BE2C (cell line): ENCODE measurements at places on chromosomes 1 and 21.
A peak's percentile ranks its signal among the peaks of the same experiment; 100 is the strongest.

- no peak for DNase-seq
These were observed 162.5 kb downstream of the PCBP3 start for GRCh38 chr21:45806042-45806441.

DNA sequence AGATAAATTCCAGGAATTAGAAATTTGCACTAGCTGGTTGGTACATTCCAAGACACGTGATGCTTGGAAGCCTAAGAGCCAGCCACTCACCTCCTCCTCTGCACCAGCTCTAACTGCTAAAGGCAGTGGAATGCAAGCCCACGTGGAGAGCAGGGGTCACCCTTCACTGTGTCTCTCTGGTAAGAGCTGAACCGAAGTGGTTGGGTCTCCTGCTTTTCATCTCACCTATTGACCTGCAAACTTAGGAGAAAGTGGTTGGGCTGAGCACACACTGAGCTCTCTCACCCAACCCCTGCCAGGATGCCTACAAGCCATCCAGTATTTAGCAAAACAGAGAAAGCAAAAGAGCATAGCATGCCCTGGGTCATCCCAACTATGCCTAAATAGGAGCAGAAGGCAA is 19.3 kb downstream of the HAO2 start:
- no peak for DNase-seq

GRCh38 chr1:179742291-179742690 is 800 bp upstream of the FAM163A start:
- DNase-seq: no peak

DNA sequence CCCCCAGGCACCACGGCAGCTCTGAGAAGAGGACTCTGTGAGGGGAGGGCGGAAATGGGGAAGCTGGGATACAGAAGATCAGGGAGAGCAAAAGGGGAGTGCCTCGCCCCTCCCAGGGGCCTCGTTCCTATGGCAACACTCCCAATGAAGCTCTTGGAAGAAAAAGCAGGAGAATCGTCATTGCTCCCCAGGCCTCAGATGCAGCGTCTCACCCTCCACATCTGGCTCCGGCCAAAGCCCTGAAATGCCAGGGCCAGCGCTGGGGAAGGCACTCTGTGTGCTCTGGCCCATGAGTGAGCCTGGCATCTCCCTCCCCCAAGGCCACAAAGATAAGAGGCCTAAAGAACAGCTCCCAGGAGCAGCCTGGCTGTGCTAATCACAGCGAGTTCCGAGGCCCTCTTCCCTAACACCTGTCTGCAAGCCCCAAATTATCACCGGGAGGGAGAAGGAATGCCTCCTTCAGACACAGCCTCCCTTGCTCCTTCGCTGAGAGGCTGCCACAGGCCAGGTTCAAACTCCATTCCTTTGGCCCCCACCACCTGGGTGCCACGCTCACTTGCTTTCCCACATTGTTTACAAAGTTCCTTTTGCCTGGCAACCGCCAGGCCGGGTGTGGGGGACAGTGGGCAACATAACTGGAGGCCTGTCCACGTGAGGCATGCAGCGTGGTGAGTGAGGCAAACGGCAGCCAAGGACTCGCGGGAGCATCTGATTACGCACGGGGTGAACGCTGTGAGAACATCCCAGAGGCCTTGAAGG is 27.8 kb downstream of the ECE1 start:
- DNase-seq: peak; percentile 49

- no peak for DNase-seq
These were observed 69.3 kb upstream of the LRRN2 start for GRCh38 chr1:204754821-204755220.

DNA sequence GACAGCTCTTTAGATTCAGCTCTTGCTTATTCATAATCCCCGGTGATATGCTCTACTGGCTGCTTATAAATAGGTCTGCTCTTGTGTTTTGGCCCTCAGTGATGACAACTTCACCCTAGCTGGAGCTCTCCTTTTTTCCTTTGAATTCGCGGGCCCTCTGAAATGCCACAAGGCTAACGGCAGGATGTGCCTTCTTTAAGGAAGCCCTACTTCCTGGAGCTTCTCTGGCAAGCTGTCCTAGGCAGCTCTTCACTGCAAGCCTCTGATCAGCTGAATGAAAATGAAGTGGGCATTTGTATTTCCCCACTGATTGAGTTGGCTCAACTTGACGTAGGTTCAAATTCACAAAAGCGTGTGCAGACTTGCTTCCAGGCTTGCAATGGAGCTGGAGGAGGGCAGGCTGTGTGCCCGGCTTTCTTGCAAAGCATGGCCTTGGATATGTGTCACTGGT is 22.2 kb downstream of the SGIP1 start:
- no peak for DNase-seq

DNA sequence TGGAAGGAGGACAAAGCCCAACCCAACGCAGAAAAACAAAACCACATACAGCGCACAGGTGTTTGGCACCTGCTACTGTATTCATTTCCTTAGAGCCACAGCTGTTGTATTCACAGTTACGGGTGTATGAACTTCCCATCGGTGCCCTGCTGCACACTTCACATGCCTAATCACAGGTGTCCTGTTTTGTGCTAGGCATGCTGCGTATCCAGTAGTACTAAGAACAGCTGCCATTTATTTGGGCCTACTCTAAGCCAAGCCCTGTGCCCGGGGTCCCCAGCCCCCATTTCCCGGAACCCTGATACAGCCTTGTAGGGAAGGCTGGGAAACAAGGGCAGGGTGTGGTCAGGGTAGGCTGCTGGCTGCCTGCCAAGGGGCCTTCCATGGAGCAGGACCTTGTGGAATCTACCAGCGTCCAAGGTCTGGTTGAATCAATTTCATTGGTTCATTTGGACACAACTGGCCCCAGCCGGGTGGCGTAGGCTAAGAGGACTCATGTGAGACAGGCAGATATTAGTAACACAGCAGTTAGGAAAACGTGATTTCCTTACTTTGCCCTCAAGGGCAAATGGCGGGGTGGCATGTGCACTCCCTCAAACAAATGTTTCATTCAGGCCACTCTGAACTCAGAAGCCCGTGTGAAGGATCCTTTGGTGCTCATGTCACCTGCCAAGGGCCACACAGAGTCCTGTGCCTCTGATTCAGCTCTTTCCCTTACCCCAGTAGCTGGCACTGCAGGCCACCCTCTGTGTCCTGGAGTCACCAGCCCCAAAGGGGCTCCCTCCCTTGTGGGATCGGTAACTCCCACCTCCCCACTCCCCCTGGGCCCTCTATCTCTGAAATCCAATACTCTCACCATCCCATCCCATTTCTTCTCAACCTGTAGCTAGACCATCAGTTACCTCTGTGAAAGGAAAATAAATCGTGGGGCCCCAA is 986 bp upstream of the RNF186 start:
- no peak for DNase-seq

DNA sequence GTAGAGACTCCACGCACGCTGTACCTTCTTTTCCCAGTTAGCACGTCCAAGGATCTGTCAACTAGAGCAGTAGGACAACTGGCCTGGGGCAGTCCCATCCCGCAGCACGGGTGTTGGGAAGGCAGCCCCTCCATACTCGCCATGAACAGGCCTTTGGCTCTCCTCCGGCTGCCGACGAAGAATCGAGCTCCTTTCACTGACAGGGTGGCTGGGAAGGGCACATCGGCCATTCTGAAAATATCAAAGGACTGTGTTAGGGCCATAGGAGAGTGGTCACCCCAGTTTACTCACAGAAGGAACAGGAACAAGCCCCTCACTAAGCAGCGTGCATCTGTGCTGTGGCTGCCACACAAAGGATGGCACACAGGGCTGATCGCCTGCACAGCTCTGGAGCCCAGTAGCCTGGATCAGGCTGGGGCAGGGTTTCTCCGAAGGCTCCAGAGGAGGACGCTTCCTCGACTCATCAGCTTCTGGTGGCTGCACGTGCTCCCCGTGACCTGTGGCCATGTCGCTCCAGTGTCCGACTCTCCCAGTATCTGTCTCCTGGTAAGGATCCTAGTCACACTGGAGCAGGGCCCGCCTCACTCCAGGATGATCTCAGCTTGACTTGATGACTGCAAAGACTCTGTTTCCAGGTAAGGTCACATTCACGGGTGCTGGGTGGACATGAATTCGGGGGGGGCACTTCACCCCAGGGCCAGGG is 8.9 kb downstream of the KRTAP10-1 start:
- DNase-seq: peak; percentile 3

DNA sequence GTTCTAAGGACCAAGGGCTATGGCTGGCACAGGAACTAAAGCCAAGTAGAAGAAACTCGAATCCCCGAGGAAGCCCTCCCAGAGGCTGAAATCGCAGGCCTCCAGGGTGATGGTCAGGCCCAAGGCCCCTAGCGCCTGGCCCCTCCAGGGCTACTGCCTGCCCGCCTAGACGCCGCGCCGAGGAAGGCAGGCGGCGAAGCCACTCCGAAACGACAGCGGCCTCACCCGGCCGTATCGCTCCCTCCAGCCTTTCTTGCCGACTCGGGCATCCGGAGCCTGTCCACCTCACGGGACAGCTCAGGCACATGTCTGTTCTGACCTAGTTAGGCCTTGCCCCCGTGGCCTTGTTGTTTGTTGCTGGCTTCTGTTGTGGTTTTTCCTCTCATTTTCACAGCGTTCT is 9.7 kb upstream of the LHX8 start:
- DNase-seq: no peak

GRCh38 chr1:231866392-231867331 is 240.1 kb downstream of the DISC1 start:
- DNase-seq: peak; percentile 62

DNA sequence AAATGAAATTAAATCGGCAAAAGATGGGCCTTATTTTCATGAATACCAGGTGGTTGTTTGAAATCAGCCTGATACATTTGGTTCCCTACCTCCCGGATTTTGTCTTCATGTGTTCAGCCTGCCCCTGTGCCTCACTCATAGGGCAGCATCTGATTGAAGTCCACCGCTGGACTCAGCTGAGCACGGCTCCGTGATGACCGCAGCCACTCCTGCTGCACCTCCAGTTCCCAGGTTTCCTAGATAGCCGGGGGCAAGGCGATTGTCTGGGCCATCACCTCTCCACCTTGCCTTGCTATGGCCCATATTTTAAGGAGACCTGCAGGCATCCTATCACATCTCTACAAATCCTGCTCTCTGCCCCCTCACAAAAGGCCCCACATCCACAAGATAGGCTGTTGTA is 563.8 kb downstream of the NUF2 start:
- DNase-seq: no peak
